ENCODE measurements at places on chromosomes 11 and 22.

GRCh38 chr11:116334596-116334995 is 438.2 kb downstream of the BUD13 start:
- no peak for DNase-seq

GRCh38 chr11:7969756-7970646 is 4.8 kb upstream of the NLRP10 start:
- DNase-seq = no peak

GRCh38 chr11:64614917-64615316 is 23.9 kb downstream of the SLC22A12 start:
- DNase-seq = no peak

DNA sequence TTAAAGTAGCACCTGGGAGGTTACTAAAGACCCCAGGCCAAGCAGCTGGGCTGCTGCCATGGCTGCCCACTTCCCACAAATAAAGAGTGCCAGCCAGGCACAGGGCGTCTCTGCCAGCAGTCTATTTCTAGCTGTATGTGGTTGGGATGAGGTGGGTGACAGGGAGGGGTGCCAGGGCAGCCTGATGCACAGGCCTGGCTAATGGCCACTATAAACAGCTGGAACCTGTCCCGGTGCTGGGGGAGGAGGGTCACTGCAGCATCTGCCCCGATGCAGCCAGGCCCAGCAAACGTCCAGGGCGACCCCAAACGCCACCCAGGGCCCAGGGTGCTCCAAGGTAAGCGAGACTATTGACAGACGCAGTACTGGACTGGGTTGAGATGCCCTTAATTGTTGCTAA is 37.4 kb downstream of the SCUBE1 start:
- no peak for DNase-seq

DNA sequence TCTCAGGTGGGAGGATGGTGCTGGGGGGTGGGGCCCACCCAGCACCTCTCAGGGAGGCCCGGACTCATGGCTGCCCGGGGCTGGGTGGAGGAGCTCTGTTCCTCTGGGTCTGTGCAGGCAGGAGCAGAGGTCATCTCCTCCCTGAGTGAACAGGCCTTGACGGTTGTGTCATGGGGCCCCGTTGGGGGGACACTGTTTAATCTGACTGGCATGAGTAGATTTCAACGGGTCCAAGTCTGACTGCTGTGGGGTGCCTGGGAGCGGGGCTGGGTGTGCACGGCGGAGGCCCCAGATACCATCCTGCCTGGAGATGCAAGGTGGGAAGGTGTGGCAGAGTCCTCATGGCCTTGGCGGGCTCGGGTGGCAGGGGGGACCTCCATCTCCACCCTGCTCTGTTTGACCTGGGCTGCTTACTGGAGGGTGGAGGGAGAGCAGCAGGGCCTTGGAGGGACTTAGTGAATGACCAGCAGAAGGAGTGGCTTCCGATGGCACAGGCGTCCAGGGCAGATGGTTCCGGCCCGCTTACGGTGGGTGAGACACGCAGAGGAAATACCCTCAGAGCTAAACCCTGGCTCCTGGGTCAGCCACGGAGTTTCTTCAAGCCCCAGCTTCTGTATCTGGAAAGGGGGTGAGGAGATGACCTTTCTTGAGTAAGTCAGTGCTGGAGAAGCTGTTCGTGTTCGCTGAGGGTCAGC is 48.7 kb downstream of the SMIM38 start:
- no peak for DNase-seq

Measured in NCI-H82 (cell line).